ENCODE measurements at places on chromosomes 2 and 18.
A peak's percentile ranks its signal among the peaks of the same experiment; 100 is the strongest.

GRCh38 chr2:196566961-196567666 lies 72.4 kb upstream of the CCDC150 start:
- H3K4me1 ChIP-seq: no peaks in the 10 kb centered on the region
- no peak overlapping the region for H3K4me3 ChIP-seq
- peaks cover 31% of the 10 kb centered on the region for H3K27me3 ChIP-seq
- DNase-seq: no peak
- no peak overlapping the region for H3K27ac ChIP-seq

- H3K4me1 ChIP-seq: no peaks in the 10 kb centered on the region
- no peak overlapping the region for H3K4me3 ChIP-seq
- DNase-seq: no peak
- H3K27me3 ChIP-seq: no peaks in the 10 kb centered on the region
Observed at GRCh38 chr18:43777636-43778304, 500.5 kb upstream of the SYT4 start.

GRCh38 chr18:27606741-27607140 lies 421.6 kb upstream of the CHST9 start:
- H3K27me3 ChIP-seq: no peaks in the 10 kb centered on the region
- no peaks in the 10 kb centered on the region for H3K36me3 ChIP-seq
- no peak for DNase-seq
- H3K4me3 ChIP-seq: no peak overlapping the region

DNA sequence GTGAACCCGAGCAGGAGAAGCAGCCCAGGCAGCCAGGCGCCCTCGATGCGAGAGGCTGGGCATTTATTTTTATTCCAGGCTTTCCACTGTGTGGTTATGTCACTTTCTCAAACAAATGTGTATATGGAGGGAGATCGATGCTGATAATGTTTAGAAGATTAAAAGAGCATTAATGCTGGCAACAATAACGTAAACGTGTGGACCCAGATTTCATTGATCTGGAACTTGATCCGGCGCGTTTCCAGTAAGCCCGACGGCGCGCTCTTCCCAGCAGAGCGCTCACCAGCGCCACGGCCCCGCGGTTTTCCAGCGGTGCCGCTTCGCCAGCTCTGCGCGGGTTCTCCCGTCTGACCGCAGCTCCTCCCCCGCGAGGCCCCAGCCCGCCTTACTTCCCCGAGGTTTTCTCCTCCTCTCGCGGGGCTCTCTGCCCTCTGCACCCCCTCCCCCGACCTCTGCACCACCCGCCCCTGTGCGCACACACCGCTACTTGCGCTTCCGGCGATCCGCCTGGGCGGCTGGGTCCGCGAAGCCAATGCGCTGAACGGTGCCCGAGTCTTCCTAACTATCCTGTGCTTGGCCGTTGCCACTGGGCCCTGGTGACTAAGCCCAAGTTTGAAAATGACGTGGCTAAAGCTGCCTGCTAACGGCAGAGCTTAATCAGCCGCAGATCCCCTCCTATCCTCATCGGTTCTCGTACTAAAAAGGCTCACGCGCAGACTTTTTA lies 6.1 kb downstream of the ONECUT2 start:
- peak overlapping the region; percentile 39 for H3K4me3 ChIP-seq
- no peak for DNase-seq
- peaks cover 80% of the 10 kb centered on the region for H3K27me3 ChIP-seq
- no peaks in the 10 kb centered on the region for H3K36me3 ChIP-seq
- H3K4me1 ChIP-seq: peaks cover 37% of the 10 kb centered on the region

DNA sequence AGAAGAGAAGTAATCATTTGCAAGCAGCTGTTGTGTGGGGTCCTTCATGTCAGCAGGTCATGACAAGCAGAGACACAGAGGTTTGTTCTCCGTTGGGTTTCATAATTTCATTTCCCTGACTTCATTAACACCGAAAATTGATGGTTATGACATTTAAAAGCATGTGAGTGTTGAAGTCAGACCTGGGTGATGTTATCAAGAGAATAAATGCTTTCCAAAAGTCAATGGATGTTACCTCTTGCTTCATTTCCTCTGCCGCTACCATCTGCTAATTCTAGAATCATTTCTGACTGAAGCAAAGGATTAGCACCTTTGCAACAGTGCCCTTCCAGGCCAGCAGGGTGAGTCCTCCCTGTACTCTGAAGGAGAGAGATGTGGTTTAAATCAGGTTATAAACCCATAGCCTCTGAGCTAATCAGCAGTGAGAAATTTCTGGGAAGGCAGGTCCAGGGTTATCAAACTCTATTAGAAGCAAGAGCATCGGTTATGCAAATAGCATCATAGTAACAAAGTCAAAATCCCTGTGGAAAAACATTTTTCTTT lies 446.2 kb downstream of the PIK3C3 start:
- no peak overlapping the region for H3K4me3 ChIP-seq
- H3K27ac ChIP-seq: no peak overlapping the region
- no peak for DNase-seq
- H3K27me3 ChIP-seq: no peaks in the 10 kb centered on the region

GRCh38 chr2:176115883-176116813 lies at the start of gene HOXD10:
HOXD10 (plus strand) TSS chr2:176116778; CDS start chr2:176116834, 56 bp downstream.
- no peaks in the 10 kb centered on the region for H3K36me3 ChIP-seq
- no peak for DNase-seq
- H3K4me3 ChIP-seq: no peak within 1 kb of the TSS
- H3K27me3 ChIP-seq: peaks cover 75% of the 10 kb centered on the region

DNA sequence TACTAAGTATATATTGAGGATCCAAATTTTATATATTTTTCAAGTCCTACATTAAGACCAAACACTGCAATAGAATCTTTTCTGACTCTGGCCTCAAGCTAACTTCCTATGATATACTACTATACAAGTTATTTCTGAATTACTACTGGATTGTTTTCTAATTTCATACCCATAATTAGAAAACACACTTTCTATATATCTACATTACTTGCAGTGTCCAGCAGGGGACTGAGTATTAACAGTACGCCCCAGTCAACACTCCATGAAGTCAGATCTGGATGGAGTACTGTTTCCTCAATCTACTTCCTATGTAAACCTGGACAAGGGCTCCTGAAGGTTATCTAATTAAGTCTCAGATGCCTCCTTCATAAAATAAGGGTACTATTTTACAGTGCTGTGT lies 26.5 kb downstream of the RMP24 start:
- no peaks in the 10 kb centered on the region for H3K36me3 ChIP-seq
- H3K4me1 ChIP-seq: peaks cover 32% of the 10 kb centered on the region
- no peak overlapping the region for H3K27ac ChIP-seq
- no peak overlapping the region for H3K4me3 ChIP-seq

- H3K36me3 ChIP-seq: peaks cover 78% of the 10 kb centered on the region
- no peak overlapping the region for H3K27ac ChIP-seq
- no peaks in the 10 kb centered on the region for H3K4me1 ChIP-seq
- H3K4me3 ChIP-seq: no peak overlapping the region
- H3K27me3 ChIP-seq: no peaks in the 10 kb centered on the region
Observed at GRCh38 chr2:135163306-135163705, 111.2 kb downstream of the RAB3GAP1 start.

GRCh38 chr2:9030190-9030589 lies 26.7 kb upstream of the MBOAT2 start:
- no peaks in the 10 kb centered on the region for H3K36me3 ChIP-seq
- H3K4me3 ChIP-seq: no peak overlapping the region
- no peak for DNase-seq
- H3K27me3 ChIP-seq: peaks cover 25% of the 10 kb centered on the region
- no peak overlapping the region for H3K27ac ChIP-seq

DNA sequence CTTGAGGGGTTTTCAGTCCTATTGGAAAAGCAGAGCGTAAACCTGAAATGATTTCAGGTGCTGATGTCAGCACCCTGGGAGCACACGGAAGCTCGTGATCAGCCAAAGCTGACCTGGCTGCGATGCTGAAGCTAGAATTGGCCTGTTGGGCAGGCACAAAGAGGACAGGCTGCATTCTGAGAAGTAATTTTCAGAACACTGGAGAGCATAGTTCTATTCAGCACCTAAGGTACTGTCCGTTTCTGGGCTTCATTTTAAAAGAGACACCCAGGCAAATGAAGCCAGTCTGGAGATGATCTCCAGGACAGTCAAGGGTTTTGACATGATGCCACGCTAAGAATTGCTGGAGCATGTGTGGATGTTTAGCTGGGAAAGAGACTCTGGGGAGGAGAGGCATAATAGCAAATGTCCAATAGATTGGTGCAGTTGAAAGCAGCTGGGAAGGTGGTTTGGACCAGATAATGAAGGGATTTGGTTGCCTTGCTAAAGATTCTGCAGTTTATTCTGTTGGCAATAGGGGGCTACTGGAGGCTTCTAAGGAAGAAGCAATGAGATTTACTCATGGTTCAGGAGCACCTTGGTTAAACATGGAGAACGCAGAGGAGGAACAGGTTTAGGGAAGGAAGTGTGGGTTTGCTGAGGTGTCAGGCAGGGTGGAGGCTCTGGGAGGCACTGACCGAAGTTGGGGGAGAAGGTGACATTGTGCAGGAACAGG lies 86.6 kb downstream of the ACOXL start:
- DNase-seq: no peak
- no peak overlapping the region for H3K4me3 ChIP-seq
- H3K27me3 ChIP-seq: no peaks in the 10 kb centered on the region
- no peaks in the 10 kb centered on the region for H3K36me3 ChIP-seq

- no peaks in the 10 kb centered on the region for H3K27me3 ChIP-seq
- DNase-seq: no peak
- H3K4me3 ChIP-seq: no peak overlapping the region
- H3K36me3 ChIP-seq: peaks cover 16% of the 10 kb centered on the region
Observed at GRCh38 chr18:36905571-36905970, 76.6 kb downstream of the KIAA1328 start.

GRCh38 chr2:6784291-6784690 lies 81.4 kb downstream of the CMPK2 start:
- no peaks in the 10 kb centered on the region for H3K36me3 ChIP-seq
- H3K27ac ChIP-seq: no peak overlapping the region
- peaks cover 4% of the 10 kb centered on the region for H3K27me3 ChIP-seq

DNA sequence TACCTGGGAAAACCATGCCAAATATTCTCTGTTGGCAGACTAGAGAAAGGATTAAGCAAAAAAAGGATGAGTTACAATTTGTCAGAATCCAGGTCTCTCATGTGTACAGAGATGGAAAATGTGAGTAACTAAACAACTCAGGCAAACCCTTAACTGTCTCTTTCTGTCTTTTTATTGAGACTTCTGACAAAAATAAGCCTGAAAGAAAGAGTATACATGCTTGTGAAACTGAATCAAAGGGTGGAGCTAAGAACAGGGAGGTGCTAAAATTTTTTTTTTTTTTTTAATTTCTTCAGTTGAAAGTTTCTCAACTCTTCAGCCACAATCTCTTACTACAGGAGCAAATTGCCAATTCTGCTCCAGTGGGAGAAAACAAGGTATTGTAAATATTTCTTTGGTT lies at the start of gene SERPINB10:
TSS of gene SERPINB10 (plus strand) at position 295 of the 400 bp plus-strand sequence. CDS start 7,553 bp downstream, outside the sequence.
- no peak for DNase-seq
- no peak within 1 kb of the TSS for H3K27ac ChIP-seq
- no peaks in the 10 kb centered on the region for H3K27me3 ChIP-seq
- peaks cover 8% of the 10 kb centered on the region for H3K4me1 ChIP-seq

DNA sequence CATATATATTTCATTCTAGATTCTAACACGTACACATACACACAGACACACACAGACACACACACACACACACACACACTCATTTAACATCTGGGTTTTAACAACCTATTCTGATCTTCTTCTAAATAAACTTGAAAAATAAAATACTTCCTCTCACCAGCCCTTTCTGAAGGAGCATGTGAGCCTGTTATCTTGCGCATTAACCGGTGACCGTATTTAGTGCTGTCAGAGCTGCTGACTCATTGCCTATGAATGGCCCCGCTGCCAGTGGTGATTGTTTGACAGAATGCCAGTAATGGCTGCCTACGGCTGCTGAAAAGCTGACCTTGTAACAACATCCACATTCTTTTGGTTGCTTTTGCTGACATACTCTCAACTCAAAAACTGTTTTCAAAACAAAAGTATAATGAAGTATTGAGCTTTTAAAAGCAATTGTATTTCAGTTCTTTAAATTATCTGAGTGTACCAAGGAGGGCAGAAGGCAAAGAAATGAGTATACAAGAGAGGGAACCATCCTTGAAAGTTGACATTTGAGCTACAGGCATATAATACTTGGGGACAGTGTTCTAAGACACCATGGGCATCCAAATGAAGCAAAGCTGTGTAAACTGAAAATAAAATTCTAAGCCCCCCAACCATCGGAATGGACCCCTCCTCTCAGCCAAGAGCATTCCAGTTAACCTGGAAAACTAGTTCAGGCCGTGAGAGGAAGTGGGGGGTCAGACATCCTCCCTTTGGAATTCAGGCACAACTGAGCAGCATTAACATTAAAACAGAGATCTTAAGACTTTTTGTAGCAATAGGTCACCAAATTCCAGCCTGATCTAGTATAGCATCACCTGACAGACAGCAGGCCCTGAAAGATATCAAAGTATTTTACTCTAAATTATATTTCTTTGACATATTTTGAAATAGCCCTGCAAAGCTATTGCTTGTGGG lies 50.2 kb upstream of the DTNA start:
- H3K27me3 ChIP-seq: peaks cover 4% of the 10 kb centered on the region
- no peak overlapping the region for H3K4me3 ChIP-seq
- no peaks in the 10 kb centered on the region for H3K4me1 ChIP-seq
- no peaks in the 10 kb centered on the region for H3K36me3 ChIP-seq

DNA sequence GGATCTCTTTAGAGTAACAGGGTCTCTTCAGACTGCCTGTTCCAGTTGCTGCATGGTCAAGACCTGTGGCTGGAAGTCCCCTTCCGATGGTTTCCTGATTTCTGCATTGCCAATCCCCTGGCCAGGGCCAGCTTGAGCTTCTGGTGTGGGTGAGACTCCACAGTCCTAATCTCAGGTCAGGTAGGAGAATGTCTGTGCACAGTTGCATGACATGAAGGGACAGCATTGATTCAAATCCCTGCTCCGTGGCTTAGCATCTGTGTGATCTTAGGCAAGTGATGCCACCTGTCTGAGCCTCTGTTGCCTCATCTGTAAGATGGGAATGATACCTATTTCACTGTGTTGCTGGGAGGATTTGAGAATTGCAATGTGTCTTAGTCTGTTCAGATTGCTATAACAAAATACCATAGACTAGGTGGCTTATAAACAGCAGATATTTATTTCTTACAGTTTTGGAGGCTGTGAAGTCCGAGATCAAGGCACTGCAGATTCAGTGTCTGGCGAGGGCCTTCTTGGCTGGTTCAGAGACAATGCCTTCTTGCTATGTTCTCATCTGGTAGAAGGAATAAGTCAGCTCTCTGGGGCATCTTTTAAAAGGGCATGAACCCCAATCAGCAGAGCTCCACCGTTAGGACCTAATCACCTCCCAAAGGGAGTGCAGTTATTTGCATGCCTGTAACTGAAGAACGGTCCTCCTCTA lies 66.2 kb downstream of the ATOH8 start:
- peaks cover 12% of the 10 kb centered on the region for H3K27me3 ChIP-seq
- H3K27ac ChIP-seq: no peak overlapping the region
- H3K4me3 ChIP-seq: no peak overlapping the region
- no peak for DNase-seq

DNA sequence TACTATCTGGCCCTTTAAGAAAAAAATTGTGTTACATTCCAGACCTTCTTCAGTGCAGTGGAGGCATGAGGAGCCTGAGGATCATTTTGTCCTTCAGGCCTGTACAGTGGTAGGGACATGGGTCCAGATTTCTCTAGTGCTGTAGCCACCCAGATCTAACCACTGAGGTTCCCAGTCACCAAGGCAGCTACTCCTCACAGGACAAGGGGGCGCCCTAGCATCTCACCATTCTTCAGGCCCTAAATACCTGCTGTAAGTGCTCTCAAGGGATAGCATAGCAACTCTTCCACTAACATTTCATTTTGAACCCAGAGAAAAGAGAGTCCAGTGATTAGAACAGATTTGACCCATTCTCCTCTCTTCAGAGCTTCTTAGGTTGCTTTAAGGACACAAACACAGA lies 1533.0 kb downstream of the LRP1B start:
- no peak for DNase-seq
- H3K27me3 ChIP-seq: no peaks in the 10 kb centered on the region
- no peaks in the 10 kb centered on the region for H3K36me3 ChIP-seq
- no peaks in the 10 kb centered on the region for H3K4me1 ChIP-seq
- H3K27ac ChIP-seq: no peak overlapping the region

GRCh38 chr2:27888790-27889189 lies 1.4 kb downstream of the RBKS start:
- H3K4me1 ChIP-seq: peaks cover 60% of the 10 kb centered on the region
- peaks cover 2% of the 10 kb centered on the region for H3K27me3 ChIP-seq
- H3K27ac ChIP-seq: peak overlapping the region; percentile 35
- peaks cover 14% of the 10 kb centered on the region for H3K36me3 ChIP-seq
